ENCODE measurements at places on chromosomes 13 and 19. TPM values are rescaled to one million over a fixed set of nuclear protein-coding genes. Genes with fewer than 3 reads are reported as not detected.
A peak's percentile ranks its signal among the peaks of the same experiment; 100 is the strongest.

The HIF3A gene
- 14.8 TPM for total RNA-seq

- DNase-seq = no peak
These were observed 35.8 kb downstream of the TSHZ3 start for GRCh38 chr19:31313291-31314030.

GRCh38 chr13:98026457-98026857 lies 73.0 kb downstream of the IPO5 start:
- DNase-seq = peak; percentile 31

The OXGR1 gene
- total RNA-seq = not detected

- DNase-seq = no peak
These were observed 83.2 kb downstream of the RUBCNL start for GRCh38 chr13:46303742-46304385.
